ENCODE measurements at places on chromosomes 6 and 20. TPM values are rescaled to one million over a fixed set of nuclear protein-coding genes. Genes with fewer than 3 reads are reported as not detected.

- DNase-seq, result no peak
- H3K27ac ChIP-seq, result no peak overlapping the region
- H3K4me1 ChIP-seq, result no peaks in the 10 kb centered on the region
- no peak overlapping the region for H3K4me3 ChIP-seq
Measured at GRCh38 chr20:1897965-1898464, 2.8 kb downstream of the SIRPA start.

- H3K4me3 ChIP-seq, result no peak overlapping the region
- no peak overlapping the region for H3K27ac ChIP-seq
- no peaks in the 10 kb centered on the region for H3K36me3 ChIP-seq
- H3K27me3 ChIP-seq, result no peaks in the 10 kb centered on the region
- peaks cover 22% of the 10 kb centered on the region for H3K4me1 ChIP-seq
Measured at GRCh38 chr20:64224351-64225170, 31.0 kb upstream of the PCMTD2 start.

DNA sequence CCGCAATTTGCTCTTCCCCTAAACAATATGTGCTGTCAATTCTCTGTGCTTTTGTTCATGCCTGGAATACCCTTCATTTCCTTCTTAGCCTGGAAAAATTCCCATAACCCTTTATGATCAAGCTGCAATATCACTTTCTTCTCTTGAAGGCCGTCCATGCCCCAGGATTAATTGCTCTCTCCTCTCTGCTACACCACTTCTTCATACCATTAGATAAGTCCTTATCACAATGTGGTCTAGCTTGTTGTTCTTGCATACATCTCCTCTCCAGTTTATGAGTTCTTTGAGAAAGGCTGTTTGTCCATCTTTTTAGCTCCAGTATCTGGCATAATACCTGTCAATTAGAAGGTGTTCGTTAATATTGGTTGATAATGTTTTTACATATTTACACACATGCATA lies 111.2 kb upstream of the SAMD5 start:
- no peak for DNase-seq
- no peak overlapping the region for H3K4me3 ChIP-seq
- H3K36me3 ChIP-seq, result no peaks in the 10 kb centered on the region

SLC35F1 gene
- not detected for total RNA-seq

CCN6 gene
- not detected for total RNA-seq

GRCh38 chr6:169173532-169174268 lies 79.9 kb downstream of the THBS2 start:
- no peaks in the 10 kb centered on the region for H3K27me3 ChIP-seq
- no peaks in the 10 kb centered on the region for H3K36me3 ChIP-seq
- no peak for DNase-seq
- H3K4me1 ChIP-seq, result no peaks in the 10 kb centered on the region
- no peak overlapping the region for H3K27ac ChIP-seq

- no peaks in the 10 kb centered on the region for H3K36me3 ChIP-seq
- no peaks in the 10 kb centered on the region for H3K27me3 ChIP-seq
- no peak overlapping the region for H3K4me3 ChIP-seq
Measured at GRCh38 chr6:150491131-150491810, 108.4 kb upstream of the PLEKHG1 start.

SLC24A3 gene
- total RNA-seq, result not detected

- no peaks in the 10 kb centered on the region for H3K27me3 ChIP-seq
- no peak overlapping the region for H3K27ac ChIP-seq
- no peaks in the 10 kb centered on the region for H3K4me1 ChIP-seq
- H3K36me3 ChIP-seq, result no peaks in the 10 kb centered on the region
- H3K4me3 ChIP-seq, result no peak overlapping the region
- DNase-seq, result no peak
Measured at GRCh38 chr20:45450097-45450818, 19.3 kb upstream of the WFDC2 start.

DNA sequence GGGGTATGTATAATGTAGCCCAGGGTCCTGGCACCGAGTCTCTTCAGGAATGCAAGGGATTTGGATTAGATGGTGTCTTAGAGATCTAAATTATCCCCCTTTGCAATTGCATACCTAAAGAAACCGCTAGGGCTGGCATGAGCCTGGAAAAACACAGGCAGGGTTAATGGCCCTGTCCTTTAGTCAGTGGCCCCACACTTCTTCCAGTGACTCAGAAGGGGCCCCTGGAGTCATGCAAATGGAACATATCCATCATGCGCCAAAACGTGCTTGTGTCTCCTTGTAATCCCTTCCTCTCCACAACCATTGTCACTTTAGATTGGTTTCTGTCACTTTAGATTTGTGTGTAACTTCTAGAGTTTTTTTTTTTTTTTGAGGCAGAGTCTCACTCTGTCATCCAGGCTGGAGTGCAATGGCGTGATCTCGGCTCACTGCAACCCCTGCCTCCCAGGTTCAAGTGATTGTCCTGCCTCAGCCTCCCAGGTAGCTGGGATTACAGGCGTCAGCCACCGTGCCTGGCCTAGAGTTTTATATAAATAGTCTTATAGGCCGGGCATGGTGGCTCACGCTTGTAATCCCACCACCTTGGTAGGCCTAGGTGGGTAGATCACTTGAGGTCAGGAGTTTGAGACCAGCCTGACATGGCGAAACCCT lies 8.7 kb upstream of the MYBL2 start:
- H3K36me3 ChIP-seq, result no peaks in the 10 kb centered on the region
- H3K4me3 ChIP-seq, result peak overlapping the region; percentile 87
- H3K27ac ChIP-seq, result peak overlapping the region; percentile 85
- peaks cover 8% of the 10 kb centered on the region for H3K4me1 ChIP-seq
- H3K27me3 ChIP-seq, result no peaks in the 10 kb centered on the region

DNA sequence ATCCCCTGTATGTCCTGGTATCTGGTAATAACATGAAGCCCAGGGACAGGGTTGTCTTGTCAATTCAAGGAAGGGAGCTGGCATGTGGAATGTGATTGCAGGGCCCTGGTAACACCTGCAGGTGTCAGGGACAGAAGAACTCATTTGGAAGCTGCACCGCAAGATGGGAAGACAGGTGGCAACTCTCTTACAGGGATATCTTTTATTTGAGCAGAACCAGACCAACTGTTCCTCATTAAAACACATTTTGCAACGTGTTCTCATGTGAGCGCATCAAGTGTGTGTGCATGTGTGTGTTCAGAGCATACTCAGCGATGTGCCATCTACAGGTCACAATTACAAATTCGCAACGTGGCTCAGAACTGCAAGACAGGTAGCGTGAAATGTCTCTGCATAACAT lies 370.9 kb upstream of the SOX4 start:
- DNase-seq, result no peak
- H3K4me1 ChIP-seq, result no peaks in the 10 kb centered on the region
- H3K36me3 ChIP-seq, result no peaks in the 10 kb centered on the region
- no peaks in the 10 kb centered on the region for H3K27me3 ChIP-seq
- H3K27ac ChIP-seq, result no peak overlapping the region
- no peak overlapping the region for H3K4me3 ChIP-seq

DNA sequence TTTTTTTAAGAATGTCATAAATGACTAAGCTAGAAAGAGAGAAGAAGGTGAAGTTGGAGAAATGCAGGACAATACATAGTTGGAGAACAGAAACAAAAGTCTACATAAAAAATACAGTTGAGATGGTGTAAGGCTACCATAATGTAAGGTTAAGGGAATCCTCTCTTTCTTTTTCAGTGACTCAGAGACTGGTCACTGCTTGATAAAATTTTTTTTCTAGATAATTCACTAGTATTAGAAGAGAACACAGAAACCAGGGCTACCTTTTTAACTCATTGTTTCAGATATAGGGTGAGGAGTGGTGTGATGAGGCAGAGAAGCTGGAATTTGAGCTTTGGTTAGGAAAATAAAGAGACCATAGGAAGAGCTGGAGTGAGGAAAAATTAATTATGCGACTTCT lies 18.2 kb upstream of the EDN1 start:
- no peak overlapping the region for H3K4me3 ChIP-seq
- peaks cover 3% of the 10 kb centered on the region for H3K27me3 ChIP-seq
- no peaks in the 10 kb centered on the region for H3K4me1 ChIP-seq
- no peak overlapping the region for H3K27ac ChIP-seq
- DNase-seq, result no peak

DNA sequence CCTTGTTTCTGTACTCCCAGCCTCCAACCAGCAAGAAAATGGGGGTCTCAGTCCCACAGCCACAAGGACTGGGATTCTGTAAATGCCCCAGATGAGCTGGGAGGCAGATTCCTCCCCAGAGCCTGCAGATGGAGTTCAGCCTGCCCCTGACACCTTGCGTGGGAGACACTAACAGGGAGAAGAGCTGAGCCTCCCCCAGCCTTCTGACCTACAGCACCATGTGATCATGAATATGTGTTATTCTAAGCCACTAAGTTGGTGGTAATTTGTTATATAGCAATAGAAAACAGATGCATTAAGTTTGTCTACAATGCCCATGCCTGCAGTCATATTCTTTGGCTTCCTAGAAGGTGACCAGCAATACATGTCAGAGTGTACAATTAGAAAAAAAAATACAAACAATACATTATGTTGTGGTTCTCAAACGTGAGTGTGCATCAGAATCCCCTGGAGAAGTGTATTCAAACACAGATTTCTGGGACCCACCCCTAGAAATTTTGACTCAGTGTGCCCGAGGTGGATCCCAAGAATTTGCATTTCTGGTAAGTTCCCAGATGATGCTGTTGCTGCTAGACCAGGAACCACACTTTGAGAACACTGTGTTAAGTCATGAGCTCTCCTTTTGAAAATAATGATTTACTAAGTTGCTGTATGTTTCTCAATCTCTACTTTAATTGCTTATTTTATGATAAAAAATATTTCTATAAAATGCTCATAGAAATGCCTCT lies 39.9 kb downstream of the SLC22A3 start:
- H3K27me3 ChIP-seq, result no peaks in the 10 kb centered on the region
- no peak overlapping the region for H3K27ac ChIP-seq
- H3K4me3 ChIP-seq, result no peak overlapping the region
- H3K4me1 ChIP-seq, result no peaks in the 10 kb centered on the region
- no peaks in the 10 kb centered on the region for H3K36me3 ChIP-seq

DNA sequence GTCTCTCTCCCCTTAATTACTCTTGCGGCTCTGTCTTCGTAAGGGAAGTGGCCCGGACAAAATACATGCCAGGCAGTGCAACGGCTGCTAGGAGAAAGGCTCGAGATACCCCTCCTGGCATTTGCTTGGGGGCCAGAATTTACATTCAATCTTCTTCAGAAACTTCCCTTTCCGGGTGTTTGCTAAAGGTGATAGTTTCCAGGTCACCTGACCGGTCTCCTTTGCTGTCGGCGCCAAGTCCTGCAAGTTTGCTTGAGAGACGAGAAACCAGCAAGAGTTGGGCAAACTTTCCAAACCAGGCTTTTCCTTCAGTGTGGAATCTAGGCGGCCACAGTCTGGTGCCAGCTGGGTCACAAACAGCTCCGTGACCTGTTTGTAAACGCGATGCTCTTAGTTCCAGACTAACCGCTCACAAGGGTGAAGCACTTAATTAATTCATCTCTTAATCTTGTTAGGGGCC lies 563 bp upstream of the SRSF3 start:
- peaks cover 19% of the 10 kb centered on the region for H3K36me3 ChIP-seq
- peaks cover 33% of the 10 kb centered on the region for H3K4me1 ChIP-seq
- H3K27ac ChIP-seq, result peak overlapping the region; percentile 98
- no peaks in the 10 kb centered on the region for H3K27me3 ChIP-seq
- no peak for DNase-seq

DNA sequence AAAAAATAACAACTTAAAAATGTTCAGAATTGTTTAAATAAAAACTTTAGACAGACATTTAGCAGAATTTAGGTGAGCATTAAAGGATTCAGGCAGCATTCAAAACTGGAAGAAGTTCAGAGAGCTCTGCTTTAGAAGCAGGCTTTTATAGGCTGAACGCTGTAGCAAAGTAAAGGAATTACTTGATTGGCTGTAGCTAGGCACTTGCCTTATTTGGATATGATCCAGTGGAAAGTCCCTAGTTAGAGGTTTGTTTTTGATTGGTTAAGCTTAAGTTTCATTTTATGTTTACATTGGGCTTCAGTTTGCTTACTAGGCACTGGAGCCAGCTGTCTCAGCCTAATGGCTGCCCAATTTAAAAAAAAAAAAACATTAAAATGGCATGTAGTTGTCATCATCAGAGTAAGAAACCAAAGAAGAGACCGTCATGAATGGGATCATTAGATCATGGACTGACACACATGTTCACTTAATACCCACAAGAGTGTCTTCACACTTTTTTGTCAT lies 65.1 kb downstream of the CBFA2T2 start:
- H3K4me3 ChIP-seq, result peak overlapping the region; percentile 31
- no peaks in the 10 kb centered on the region for H3K27me3 ChIP-seq
- peak overlapping the region; percentile 68 for H3K27ac ChIP-seq
- peaks cover 20% of the 10 kb centered on the region for H3K4me1 ChIP-seq

DNA sequence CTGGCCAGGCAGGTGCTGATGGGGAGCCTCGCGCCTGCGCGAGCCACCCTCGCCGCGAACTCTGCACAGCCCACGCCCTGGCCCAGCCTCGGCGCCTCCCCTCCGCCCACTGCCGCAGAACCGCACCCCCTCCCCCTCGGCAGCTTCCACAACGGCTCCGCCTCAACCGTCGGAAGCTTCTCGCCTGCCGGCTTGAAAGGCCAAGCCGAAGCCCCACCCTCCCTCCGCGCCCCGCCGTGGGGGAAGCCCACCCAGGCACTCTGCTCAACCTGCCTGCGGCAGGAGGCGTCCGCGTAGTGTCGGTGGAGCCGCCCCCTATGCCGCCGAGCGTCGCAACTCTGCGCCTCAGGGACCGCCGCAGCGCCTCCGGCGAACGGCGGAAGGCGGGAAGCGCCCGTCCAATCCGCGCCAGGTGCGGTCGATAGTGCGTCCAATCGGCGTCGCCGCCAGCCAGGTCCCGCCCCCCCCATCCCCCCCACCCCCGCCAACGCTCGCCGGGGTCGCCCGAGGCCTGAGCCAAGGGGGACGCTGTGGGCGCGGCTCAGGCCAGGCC lies at the start of gene SYCP2:
SYCP2 (minus strand) TSS at position 342 of the 553 bp plus-strand sequence. CDS start 11,224 bp downstream, outside the sequence.
- DNase-seq, result peak; percentile 76
- H3K36me3 ChIP-seq, result no peaks in the 10 kb centered on the region
- no peaks in the 10 kb centered on the region for H3K27me3 ChIP-seq
- H3K4me3 ChIP-seq, result peak within 1 kb of the TSS; percentile 63

DNA sequence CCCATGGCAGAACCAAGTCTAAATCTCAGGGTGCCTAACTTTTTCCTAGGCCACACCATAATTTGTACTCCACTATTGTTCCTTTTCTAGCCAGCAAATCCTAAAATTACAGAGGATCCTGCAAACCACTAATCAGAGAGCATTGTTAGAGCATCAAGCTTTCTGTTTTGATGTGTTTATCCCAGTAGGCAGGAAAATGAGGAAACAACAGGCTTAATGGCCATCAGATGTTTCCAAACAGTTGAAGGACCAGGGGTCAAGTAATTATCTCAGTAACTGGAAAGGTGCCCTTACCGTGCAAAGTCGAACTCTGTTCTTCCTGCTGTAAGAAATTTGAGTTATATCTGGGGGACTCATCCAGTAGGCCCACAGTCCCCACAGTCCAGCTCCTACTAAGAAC lies 58.7 kb downstream of the RALY start:
- H3K36me3 ChIP-seq, result peaks cover 3% of the 10 kb centered on the region
- H3K4me1 ChIP-seq, result peaks cover 47% of the 10 kb centered on the region
- no peak overlapping the region for H3K4me3 ChIP-seq
- no peaks in the 10 kb centered on the region for H3K27me3 ChIP-seq

GRCh38 chr6:157650261-157650640 lies 172.8 kb upstream of the SNX9 start:
- H3K4me1 ChIP-seq, result no peaks in the 10 kb centered on the region
- no peaks in the 10 kb centered on the region for H3K27me3 ChIP-seq
- H3K36me3 ChIP-seq, result no peaks in the 10 kb centered on the region
- H3K27ac ChIP-seq, result no peak overlapping the region
- no peak overlapping the region for H3K4me3 ChIP-seq
- no peak for DNase-seq

PRND gene
- not detected for total RNA-seq

GRCh38 chr6:25395731-25396130 lies 116.6 kb downstream of the CARMIL1 start:
- no peaks in the 10 kb centered on the region for H3K27me3 ChIP-seq
- no peaks in the 10 kb centered on the region for H3K36me3 ChIP-seq
- H3K27ac ChIP-seq, result no peak overlapping the region
- H3K4me3 ChIP-seq, result no peak overlapping the region
- no peaks in the 10 kb centered on the region for H3K4me1 ChIP-seq

ANKRD66 gene
- total RNA-seq, result not detected

- H3K36me3 ChIP-seq, result peaks cover 21% of the 10 kb centered on the region
- no peak overlapping the region for H3K27ac ChIP-seq
- DNase-seq, result no peak
Measured at GRCh38 chr6:28378644-28379043, 20.9 kb downstream of the ZSCAN12 start.

All from CD8-positive, alpha-beta memory T cell (primary cell).